ENCODE measurements at places on chromosomes 5 and 9.

DNA sequence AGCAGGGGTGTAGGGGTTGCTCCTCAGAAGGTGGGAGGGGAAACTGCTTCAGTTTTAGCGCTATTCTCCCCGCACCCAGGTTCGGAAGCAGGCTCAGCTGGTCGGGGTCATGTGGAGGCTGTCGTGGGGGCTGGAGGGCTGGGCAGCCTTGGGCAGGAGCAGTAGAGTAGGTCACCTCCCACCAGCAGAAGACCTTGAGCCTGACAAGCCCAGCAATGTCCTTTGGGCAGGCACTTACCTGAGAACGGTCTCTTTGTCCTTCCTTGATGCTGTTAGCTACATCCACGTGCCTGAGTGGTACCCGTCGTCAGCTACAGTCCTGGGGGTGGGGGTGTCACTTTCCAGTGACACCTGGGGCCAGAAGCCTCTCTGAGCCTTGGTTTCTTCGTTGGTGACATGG is 20.3 kb downstream of the ENHO start:
- no peak for DNase-seq

GRCh38 chr5:106521701-106522100 is 1149.0 kb downstream of the EFNA5 start:
- no peak for DNase-seq

GRCh38 chr5:38451074-38451725 is 105.2 kb downstream of the LIFR start:
- DNase-seq: no peak

- DNase-seq: no peak
Observed at GRCh38 chr5:101943784-101944183, 352.3 kb downstream of the SLCO4C1 start.

DNA sequence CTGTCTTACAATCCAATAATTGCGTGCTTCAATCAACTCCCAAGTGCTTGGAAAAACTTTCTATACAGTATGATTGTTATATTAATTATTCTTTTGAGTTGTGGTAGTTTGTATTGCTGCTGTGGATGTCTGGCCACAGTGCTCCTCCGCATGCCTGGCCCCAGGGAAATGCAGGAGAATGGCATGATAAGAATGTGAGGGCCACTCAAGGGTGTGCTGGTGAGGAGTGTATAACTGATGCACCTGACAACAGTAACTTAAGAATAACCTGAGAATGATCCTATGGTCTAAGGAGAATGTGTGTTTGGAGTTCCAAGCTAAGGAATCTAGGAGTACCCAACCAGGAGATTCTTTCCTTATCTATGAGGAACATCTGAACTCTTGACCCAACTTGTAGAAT is 152.9 kb upstream of the APC start:
- DNase-seq: no peak

DNA sequence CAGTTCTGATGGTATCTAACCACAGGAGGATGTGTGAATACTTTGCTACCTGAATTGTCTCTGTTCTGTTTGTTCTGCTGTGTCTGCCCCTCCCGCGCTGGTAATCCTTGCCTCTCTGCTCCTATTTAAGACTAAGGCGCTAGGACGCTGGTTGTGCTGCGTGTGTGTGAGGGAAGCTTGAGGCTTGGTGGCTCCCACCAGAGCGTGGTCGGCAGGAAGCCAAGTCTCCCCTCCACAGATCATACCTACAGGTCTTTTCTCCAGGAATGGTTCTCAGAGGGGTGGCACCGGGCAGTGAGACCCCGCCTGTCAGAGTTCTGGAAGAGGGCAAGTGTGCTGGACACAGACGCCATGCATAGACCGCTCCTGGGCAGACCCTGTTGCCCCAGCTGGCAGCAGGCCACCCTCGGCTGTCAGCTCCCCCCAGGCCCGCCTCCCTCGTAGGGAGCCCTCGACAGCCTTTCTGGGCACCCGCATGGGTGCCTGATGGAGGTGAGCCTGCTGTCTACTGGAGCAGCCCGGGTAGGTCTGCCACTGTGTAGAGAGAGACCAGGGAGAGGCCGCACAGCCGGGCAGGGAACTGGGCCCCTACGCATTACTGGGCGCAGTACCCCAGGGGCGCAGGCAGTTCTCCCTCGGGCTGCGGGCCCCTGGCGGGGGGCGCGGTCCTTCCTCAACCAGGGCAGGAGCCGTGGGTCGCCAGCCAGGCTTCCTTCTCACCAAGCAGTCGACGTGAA is 53.4 kb upstream of the ROR2 start:
- no peak for DNase-seq

DNA sequence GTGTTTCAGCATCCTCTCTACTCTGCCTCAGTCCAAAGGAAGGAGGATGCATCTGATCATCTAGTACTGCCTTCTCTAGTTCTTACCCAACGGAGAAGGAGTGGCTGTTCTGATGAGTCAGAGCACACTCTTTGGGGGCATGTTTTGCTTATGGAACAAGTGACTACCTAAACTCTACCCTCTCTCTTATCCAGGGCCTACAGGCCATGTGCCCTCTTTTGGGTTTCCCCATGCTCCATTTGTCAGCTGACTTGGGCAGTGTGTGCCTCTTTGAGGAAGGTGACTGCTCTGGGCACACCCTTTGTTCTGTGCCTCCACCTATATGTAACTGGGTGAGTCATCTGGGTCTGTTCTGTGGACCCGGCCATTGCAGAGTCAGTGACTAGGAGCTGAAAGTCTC is 89.6 kb upstream of the BNC2 start:
- no peak for DNase-seq

DNA sequence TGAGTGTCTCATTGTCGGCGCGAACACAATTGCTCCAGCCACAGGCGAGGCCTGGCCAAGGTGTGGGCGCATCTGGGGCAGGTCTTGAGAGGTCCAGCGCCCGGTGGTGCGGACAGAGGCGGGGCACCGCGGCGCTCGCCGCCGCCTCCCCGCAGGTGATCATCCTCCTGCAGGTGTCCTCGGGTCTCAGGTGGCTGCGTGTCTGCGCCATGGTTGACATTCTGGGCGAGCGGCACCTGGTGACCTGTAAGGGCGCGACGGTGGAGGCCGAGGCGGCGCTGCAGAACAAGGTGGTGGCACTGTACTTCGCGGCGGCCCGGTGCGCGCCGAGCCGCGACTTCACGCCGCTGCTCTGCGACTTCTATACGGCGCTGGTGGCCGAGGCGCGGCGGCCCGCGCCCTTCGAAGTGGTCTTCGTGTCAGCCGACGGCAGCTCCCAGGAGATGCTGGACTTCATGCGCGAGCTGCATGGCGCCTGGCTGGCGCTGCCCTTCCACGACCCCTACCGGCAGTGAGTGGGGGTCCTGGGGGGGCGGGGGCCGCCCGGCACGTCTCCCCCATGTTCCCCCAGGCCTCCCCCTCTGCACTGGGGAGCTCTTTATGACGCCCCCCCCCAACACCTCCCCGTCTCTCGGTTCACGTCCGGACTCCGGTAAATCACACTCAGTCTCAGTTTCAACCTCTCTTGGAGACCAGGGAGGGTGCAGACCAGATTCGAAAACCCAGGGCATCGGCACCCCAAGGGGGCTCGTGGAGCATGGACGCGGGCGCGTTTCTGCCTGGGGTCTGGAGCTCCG is 446 bp downstream of the NXNL2 start:
- DNase-seq: no peak

GRCh38 chr5:96637196-96637595 is 25.0 kb upstream of the CAST start:
- DNase-seq: no peak

GRCh38 chr5:141412854-141413539 is at the start of gene PCDHGA10:
Gene PCDHGA10, plus strand, starts transcription at chr5:141412987. Its CDS starts 189 bp downstream, at chr5:141413176.
- peak; percentile 32 for DNase-seq

DNA sequence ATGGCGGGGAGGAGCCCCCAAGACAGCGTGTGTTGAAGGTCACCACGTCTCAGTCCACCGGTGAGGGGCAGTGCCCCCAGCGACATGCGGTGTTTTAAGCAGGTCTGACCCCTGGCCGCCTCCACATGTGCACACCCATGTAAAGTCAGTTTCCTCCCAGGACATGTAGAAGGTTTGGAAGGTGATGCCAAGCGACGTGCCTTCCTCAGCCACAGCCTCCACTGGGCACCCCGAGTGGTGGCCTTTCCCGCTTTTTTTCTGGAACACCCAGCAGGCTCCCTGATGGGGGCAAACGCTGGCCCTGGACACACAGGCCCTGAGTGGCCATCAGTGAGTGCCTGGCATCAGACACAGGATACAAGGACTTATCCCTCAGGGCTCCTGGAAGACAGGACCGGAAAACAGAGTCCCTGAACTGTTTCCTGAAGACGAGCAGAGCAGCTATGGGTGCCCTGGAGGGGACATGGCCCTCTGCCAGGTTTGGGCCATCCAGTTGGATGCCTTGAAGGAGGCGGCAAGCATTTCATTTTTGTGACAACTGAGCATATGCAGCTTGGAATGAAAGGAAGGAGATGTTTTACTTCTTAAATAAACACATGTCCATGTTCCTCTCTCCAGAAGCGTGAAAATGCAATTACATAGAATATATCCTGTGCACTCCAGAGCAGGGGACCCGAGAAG is 275.8 kb upstream of the IRX2 start:
- DNase-seq: no peak

- no peak for DNase-seq
Observed at GRCh38 chr5:154818471-154819116, 31.8 kb downstream of the FAXDC2 start.

DNA sequence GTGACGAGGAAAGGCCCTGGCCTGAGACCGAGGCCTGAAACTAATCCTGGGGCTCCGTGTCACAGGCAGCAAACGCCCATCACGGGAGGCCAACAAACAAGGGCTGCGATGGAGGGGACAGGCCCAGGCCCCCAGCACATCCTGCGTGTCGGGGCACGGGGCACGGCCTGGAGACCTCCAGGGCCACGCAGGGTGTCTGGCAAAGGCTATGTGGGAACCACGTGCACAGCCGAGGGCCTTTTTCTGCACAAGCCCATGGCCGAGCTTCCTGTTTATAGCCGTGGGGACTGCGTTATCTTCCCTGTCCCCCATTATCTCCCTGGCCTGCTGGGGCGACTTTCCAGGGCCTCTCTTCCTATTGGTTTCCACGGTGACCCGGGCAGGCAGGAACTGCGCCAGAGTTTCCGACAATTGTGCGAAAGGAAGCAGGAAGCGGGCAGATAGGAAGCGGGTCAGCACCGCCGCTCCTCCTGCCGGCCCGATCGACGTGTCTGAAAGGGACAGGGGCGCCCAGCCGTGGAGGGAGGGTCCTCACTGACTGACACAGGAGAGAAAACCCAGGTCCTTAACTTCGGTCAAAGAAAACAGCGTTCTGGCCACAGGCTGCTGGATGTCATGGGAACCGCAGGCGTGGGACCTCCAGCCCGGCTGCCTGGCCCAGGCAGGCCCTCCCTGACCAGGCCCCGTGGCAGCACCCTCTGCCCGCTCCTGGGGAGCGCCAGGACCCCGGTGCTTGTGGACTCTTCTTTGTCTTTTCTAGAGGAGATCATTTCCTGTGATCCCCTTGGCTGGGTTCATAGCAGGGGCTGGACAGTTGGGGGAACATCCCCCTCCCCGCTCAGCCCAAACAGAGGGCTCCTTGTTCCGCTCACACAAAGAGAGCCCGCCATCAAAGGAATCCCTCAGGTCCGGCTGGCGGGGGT is 29.1 kb upstream of the SEC16A start:
- no peak for DNase-seq

DNA sequence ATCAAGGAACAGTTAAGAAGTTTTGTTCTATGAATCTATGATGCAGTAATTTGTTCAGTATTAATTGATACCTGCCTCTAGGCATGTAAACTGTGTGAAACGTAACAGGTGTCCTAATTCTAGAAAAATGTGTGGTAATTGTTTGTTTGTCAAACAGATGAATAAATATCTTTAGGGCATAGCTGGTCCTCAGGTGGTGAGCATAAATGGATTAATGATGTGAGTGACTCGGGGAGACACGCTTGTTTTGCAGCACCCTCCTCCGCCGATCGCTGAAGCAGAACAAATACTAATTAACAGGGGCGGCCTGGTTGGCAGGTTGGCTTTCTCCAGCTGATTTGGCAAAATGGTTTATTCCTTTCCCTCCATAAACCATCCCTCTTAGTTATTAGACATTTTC is 88.8 kb downstream of the TLE4 start:
- no peak for DNase-seq

GRCh38 chr5:169805527-169805934 is 168.5 kb downstream of the DOCK2 start:
- DNase-seq: peak; percentile 23

DNA sequence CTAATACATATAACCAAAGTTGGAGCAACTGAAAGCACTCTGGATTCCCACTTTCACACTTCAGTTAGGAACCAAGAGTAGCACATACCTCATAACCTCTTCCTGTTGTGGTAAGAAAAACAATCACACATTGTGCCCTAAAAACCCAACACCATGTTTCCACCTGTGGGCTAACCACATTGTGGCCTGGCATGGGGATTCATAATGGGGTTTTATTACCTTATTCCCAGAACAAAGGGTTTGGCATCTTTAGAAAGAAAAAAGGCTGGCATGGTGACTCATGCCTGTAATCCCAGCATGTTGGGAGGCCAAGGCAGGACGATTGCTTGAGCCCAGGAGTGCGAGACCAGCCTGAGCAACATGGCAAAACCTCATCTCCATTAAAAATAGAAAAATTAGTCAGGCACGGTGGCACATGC is 60.6 kb downstream of the HSD17B3 start:
- no peak for DNase-seq

Measured in stimulated activated CD4-positive, alpha-beta T cell treated with anti-CD3 and anti-CD28 coated beads, Interleukin-1b, Interleukin-23, amount 100 ng/mL, for 4 hours (primary cell).